ENCODE measurements at places on chromosomes 12 and 14. TPM values are rescaled to one million over a fixed set of nuclear protein-coding genes. Genes with fewer than 3 reads are reported as not detected.

Gene KLHDC1
- total RNA-seq: 1.6 TPM

Gene RPS26
- total RNA-seq: 597 TPM

Gene CLEC4D
- not detected for total RNA-seq

Gene STXBP6
- 5.6 TPM for total RNA-seq

Gene GSC
- total RNA-seq: not detected

Gene ZNF385A
- total RNA-seq: 1.1 TPM

Gene SMAGP
- total RNA-seq: 6.6 TPM

Gene KRT2
- not detected for total RNA-seq

Gene SOX5
- 22.5 TPM for total RNA-seq

Gene CLBA1
- total RNA-seq: 12.0 TPM

Gene ANGEL1
- 8.3 TPM for total RNA-seq

Gene OTUB2
- total RNA-seq: 0.66 TPM

Gene SRRM4
- not detected for total RNA-seq

Gene NGB
- total RNA-seq: not detected

Data from placental pericyte (primary cell).